ENCODE measurements at places on chromosomes 5 and 9.

DNA sequence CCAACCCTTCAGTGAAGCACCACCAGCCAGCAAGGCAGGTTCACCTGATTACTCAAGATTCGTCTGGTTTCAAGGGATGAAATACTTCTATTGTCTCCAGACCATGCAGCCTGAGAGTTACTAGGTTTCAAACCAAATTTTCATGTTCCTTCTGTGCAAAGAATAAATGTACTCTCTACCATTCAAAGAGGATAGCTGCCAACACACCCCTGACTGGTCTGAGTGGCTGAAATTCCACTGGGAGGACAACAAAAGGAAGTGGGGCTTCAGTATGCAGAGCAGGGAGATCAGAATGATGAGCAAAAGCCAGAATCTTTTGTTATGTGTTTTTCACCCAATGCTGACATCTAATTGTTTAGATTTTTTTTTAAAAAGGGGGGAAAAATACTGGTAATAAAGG, 356.3 kb downstream of the BNC2 start:
- DNase-seq: no peak

GRCh38 chr5:94672746-94673145, 54.3 kb downstream of the SLF1 start:
- no peak for DNase-seq

DNA sequence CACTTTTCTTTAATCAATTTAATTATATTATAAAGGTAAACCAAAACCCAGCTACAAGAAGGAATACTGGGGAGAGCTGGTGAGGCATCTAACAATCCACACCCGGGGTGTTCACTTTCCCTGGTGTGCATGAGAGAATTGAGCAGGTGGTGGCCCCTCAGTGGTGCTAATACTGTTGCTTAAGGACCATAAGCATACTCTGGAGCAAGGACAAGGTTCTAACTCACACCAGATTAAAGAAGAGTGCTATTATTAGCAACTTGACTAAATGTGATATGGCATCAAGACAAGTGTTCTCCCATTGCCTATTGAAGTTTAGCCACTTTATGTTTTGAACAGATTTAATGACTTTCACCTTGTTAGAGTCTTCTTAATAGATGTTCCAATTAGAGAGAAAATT, 8.8 kb downstream of the RGS7BP start:
- no peak for DNase-seq

GRCh38 chr9:72950875-72951442, 1.9 kb downstream of the ALDH1A1 start:
- no peak for DNase-seq

GRCh38 chr5:159184858-159185381, 24.4 kb downstream of the RNF145 start:
- DNase-seq: peak; percentile 24

GRCh38 chr5:34657274-34657921, 1.3 kb downstream of the RAI14 start:
- no peak for DNase-seq

DNA sequence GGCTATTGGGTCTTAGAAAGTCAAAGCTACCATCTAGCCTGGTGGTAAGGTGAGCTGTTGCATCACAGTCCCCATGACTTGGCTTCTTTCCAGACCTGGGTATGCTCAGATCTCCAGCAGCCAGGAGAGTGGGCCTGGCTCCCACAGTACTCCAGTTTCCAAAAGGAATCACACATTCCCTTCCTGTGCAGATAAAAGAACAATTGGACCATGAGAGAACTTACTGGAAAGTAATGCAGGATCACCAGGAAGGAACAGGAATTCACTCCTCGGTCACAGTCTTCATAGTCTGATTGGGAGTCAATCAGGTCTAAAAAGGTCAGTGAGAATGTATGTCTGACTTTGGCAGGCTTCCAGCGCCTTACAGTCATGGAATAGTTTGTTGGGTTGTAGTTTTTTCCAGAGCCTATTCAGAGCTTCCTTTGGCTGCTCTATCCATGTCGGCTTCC, 47.8 kb upstream of the CD180 start:
- no peak for DNase-seq

GRCh38 chr9:125522328-125522725, 184.7 kb downstream of the MAPKAP1 start:
- no peak for DNase-seq

GRCh38 chr9:129121483-129121882, 10.3 kb downstream of the PTPA start:
- DNase-seq: no peak

- DNase-seq: no peak
Observed at GRCh38 chr9:80885894-80886293, 803.5 kb downstream of the TLE1 start.

DNA sequence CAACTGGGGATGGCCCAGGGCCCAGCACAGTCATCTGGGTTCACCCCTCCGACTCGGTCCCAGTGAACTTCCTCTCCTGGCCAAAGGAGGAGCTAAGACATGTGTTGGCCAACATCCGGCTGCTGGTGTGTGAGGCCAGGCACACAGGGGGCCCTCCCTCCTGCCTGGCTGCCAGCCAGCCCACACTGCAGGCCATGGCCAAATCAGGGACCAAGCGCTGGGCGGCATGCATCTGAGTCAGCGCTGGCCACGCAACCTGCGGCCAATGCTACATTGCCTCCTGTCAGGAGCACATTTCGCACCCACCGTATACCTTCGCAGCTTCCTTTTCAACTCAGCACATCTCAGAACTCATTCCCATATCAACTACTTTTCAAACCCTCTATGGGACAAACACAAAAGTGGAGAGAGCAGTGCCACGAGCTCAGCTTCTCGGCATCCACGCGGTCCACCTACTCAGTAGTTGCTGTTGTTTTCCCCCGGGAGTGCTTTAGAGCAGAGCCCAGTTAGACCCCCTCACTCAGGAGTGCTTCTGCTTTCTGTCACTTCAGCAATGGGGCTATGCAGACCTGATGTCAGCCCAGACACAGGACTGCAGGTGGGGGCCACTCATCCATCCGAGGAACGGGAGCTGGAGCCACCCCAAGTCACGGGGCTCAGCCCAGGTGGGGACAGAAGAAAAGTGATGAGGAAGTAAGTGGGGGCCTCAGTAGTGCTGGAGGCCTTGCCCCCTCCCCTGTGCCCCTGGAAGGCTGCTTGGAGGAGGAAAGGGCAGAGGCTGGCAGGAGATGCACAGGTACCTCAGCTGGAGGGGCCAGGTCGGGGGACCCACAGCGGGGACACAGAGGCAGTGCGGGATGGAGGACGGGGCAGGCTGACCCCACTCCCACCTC, 13.9 kb downstream of the NINJ1 start:
- DNase-seq: peak; percentile 87

DNA sequence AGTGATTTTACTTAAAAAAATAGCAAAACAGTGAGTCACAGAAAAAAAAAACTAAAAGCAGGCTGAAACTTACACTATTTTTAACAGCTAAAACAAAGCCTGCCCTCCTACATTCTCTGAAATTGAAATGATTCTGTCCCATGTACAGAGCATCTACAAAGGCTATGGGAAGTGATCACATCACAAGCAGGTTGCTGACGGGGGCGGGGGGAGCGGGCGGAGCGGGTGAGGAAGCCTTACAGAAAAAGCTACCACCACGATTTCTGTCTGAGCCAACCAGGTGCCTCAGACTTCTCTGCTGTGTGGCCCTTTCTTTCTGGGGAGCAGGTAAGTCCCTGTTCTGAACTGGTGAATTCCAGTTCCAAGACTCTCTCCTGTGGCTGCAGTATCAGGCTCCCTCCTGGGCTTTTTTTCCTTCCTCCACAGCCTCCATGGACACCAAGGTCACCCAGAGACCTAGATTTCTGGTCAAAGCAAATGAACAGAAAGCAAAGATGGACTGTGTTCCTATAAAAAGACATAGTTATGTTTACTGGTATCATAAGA, 104.9 kb downstream of the ANKRD18B start:
- DNase-seq: no peak

Data from GM10248 (cell line).